ENCODE measurements at places on chromosomes 12 and 14. TPM values are rescaled to one million over a fixed set of nuclear protein-coding genes. Genes with fewer than 3 reads are reported as not detected.

TAS2R13 gene
- total RNA-seq: not detected

CLEC1B gene
- not detected for total RNA-seq

AICDA gene
- total RNA-seq: not detected

ADCY4 gene
- total RNA-seq: 1.6 TPM
